Fibroblast of lung (primary cell): ENCODE measurements at places on chromosomes 12 and 14.

- DNase-seq, result peak; percentile 42
Measured at GRCh38 chr14:56124327-56124726, 6.1 kb downstream of the PELI2 start.

DNA sequence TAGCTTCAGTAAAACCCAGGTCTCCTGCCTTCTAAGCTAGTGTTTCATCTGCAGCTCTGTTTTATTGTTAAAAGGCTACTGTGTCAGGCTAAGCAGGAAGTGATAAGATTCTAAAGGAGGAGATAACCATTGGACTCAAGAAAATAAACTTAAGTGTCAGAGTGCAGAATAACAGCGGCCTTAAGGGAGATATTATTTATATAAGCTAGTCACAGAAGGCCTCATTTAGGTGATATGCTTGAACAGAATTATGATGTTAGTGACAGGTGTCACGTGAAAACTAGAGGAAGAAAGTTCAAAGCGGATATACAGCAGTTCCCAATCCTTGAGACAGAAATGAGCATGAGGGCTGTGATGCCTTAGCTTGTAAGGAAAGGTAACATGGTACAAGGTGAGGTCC lies 373.4 kb downstream of the FOXG1 start:
- no peak for DNase-seq

- DNase-seq, result no peak
Measured at GRCh38 chr12:88574278-88574677, 6.0 kb downstream of the KITLG start.

DNA sequence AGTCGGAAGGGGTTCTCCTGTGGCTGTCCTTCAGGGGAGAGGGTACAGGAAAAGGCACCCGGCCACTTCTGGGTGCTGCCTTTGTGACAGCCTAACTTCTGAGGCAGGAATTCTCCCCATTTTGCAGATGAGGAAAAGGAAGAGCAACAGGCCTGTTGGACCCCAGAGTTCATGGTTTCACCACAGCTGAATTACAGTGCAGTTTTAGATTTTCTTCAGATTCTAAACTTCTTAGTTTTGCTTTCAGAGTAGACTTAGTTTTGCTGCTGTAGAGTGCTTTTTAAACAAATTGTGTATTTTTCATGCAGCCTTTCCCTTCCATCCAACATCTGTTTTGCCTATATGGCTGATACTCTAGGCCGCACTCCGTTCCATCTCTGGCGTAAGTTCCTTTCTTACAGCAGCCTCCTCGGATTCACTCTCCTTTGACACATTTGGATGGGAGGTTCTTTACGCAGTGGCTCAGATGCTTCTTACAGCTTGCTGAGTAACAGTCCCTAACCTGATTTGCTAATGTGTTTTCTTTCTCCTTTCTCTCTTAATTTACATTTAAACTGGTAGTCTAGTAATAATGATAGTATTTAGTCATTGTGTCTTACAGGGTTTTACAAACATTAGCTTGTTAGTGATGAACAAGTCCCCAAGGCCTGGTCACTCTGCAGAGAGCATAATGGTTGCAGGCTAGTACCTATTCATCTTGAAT lies 7.8 kb downstream of the TRAF3 start:
- no peak for DNase-seq

DNA sequence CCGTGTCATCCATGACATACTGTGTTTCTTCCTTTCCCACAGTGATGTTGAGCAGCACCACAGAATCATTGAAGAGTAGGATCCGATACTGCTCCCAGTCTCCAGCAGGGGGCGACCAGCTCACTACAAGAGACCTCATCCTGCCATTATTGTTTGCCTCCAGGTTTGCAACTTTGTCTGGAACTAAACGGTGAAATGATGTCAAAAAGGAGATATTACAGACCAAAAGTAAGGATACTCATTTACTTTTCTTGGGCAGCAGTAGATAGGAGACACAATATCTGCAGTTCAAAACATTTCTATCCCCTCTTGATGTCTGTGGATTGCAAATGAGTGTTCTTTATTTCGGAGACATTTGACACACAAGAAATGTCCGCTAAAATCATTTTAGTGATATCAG lies 47.2 kb downstream of the PTPRB start:
- DNase-seq, result peak; percentile 81
